Breast epithelium (tissue), 4 donors: ENCODE measurements at places on chromosomes 1 and 21. TPM values are rescaled to one million over a fixed set of nuclear protein-coding genes. Genes with fewer than 3 reads are reported as not detected.

Gene EVI5
- 31.2 TPM for total RNA-seq

Gene TDRD5
- 3.9 TPM for total RNA-seq

Gene DNAJC28
- total RNA-seq, result 2.0 TPM

Gene SNX7
- total RNA-seq, result 31.5 TPM
